ENCODE measurements at places on chromosomes 7 and 10. TPM values are rescaled to one million over a fixed set of nuclear protein-coding genes. Genes with fewer than 3 reads are reported as not detected.

DNA sequence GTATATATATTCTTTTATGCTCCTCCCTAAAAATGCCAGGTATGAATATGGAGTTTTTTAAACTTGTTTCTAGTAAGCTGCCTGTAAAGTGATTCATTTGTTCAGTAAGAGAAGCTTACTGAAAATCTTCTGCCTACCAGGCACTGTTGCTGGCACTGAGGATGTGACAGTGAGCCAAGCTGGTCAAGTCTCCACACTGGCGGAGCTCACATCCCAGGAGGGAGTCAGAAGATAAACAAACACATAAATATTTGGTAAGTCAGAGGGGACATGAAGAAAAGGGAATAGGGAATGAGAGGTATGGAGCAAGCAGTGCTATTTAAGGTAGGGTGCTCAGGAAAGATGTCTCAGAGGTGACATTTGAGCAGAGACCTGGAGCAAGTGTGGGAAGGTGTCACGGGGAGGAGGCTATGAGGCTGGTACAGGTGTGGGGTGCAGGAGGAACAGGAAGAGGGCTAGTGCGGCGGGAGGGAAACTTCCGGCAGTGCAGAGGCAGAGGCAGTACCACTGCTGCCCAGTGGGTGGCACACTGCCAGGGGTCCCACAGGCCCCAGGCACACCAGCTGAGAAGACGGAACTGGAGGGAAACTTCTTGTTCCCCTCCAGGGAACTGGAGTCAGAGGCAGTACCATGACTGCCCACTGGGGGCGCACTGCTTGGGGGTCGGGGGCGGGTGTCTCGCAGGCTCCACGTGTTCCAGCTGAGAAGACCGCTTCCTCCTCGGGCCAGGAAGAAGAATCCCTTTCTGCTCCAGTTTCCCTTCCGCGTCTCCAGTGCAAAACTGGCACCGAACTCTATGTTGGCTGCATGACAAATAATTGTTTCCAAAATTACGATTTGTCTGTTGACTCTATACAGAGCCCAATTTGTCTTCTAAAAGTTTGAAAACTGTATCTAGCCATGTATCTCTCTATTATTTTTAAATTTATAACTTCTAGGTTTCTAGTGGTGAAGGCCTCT is 161.0 kb downstream of the TEX36 start:
- DNase-seq = no peak
- no peaks in the 10 kb centered on the region for H3K36me3 ChIP-seq
- no peaks in the 10 kb centered on the region for H3K4me1 ChIP-seq

- H3K4me3 ChIP-seq = no peak overlapping the region
- peaks cover 4% of the 10 kb centered on the region for H3K4me1 ChIP-seq
- H3K27ac ChIP-seq = no peak overlapping the region
Observed at GRCh38 chr10:50512743-50513416, 110.9 kb downstream of the SGMS1 start.

DNA sequence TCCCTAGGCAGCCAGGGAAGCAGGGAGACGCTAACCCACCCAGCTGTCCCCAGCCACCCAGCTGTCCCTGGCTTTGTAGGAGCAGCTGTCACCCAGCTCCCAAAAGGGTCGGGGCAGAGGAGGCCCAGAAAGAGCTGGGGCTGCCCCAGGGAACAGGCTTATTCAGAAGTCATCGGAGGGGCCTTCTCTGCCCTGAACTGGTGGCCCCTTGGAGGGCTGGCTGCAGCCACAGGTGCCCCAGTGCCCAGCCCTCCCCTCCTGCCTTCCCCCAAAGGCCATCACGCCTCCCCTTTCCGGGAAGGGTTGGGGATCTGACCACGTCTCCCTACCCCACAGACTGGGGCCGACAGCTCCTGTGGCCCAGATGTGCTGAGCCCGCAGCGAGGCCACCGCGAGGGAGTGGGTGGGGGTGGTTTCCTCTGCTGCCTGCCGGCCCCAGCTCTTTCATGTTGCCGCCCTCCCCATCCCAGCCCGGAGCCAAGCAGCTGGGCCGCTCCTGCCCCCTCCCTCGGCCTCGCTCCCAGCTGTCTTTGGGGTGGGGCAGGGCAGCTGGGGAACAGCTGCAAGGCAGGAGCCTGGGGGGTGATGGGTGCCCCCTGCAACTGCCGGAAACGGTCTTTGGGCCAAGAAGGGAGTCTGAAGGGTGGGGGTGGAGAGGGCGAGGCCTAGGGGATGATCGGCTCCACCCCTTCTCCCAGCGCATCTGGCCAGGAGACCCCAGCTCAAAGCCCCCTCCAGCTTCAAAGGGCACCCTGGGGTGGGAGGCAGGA is 16.8 kb downstream of the TRIM8 start:
- peaks cover 31% of the 10 kb centered on the region for H3K4me1 ChIP-seq
- peaks cover 29% of the 10 kb centered on the region for H3K36me3 ChIP-seq
- no peaks in the 10 kb centered on the region for H3K27me3 ChIP-seq
- peak overlapping the region; percentile 59 for H3K27ac ChIP-seq
- peak; percentile 70 for DNase-seq

GRCh38 chr10:13072339-13072738 is 27.6 kb upstream of the OPTN start:
- H3K27me3 ChIP-seq = peaks cover 13% of the 10 kb centered on the region
- H3K27ac ChIP-seq = no peak overlapping the region
- no peak for DNase-seq
- no peaks in the 10 kb centered on the region for H3K36me3 ChIP-seq

GRCh38 chr10:119243967-119244366 is 36.6 kb downstream of the GRK5 start:
- no peak overlapping the region for H3K4me3 ChIP-seq
- no peak overlapping the region for H3K27ac ChIP-seq
- no peak for DNase-seq
- H3K36me3 ChIP-seq = no peaks in the 10 kb centered on the region
- peaks cover 33% of the 10 kb centered on the region for H3K4me1 ChIP-seq

DNA sequence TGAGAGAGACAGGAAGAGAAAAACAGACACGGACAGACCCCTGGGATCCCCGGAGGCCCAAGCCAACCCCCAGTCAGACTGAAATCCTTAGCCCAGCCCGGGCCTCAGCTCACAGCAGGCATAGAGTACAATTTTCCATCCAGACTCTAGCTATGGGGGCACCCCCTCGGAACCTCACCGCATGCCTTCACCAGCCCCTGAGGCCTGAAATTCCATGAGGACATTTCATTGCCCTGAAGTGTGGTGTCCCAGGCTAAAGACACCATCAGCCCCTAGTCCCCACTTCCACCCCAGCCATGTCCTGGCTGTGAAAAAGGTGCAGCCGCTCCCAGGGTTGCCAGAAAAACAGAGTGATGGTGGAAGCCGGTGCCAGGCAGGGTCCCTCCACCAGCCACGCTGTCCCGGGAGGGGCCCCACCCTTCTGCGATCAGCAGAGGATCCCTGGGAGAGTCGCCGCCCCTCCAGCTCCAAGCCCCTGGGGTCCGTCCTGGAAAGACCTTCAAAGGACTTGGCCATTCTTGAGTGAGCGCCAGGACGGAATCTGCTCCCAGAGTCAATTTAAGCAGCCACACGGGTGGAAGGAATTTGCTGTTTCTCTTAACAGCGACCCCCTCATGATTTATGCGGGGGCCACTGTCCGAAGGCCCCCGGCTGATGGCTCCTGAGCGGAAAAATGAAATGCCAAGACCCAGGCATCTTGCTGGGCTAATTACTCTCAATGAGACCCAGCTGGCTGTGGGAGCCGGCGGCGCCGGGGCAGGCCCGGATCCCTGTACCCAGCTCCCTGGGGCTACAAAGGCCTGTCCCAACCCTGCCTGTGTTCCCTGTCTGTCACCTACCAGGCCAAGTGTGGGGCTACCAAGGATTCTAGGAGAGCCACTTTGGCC is 23.2 kb downstream of the MYL10 start:
- no peaks in the 10 kb centered on the region for H3K36me3 ChIP-seq
- H3K4me3 ChIP-seq = no peak overlapping the region
- no peaks in the 10 kb centered on the region for H3K27me3 ChIP-seq
- DNase-seq = peak; percentile 41

DNA sequence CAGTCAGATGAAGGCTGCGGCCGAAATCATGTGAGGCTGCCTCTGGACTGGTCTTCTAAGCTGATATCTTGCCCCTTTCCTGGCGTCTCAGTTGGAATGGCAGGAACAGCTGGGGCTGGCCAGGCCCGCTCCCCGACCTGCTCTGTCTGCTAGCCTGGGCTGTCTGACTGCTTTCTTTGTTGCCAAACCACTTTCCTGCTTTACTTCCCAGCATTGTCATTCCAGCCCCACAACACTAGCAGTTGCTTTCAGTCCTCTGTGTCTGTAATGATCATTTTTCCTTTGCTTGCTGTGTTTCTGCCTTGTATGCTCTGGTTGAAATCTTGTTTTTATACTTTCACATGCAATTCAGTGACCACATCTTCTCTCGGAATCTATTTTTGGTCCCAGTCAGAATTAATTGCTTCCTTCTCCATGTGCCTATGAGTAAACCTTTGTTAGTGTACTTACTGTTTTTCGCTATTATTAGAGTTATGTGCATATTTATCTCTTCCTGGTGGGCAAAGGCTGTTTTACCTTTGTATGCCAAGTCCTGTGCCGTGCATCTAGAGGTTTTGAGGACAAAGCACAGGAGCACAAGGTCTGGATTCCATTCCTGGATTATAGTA is 21.6 kb downstream of the PRPF18 start:
- no peak overlapping the region for H3K27ac ChIP-seq
- H3K27me3 ChIP-seq = no peaks in the 10 kb centered on the region
- DNase-seq = no peak
- H3K4me3 ChIP-seq = no peak overlapping the region

GRCh38 chr10:11698691-11699549 is 43.3 kb upstream of the ECHDC3 start:
- DNase-seq = no peak
- H3K36me3 ChIP-seq = no peaks in the 10 kb centered on the region
- no peaks in the 10 kb centered on the region for H3K27me3 ChIP-seq
- no peak overlapping the region for H3K27ac ChIP-seq

DNA sequence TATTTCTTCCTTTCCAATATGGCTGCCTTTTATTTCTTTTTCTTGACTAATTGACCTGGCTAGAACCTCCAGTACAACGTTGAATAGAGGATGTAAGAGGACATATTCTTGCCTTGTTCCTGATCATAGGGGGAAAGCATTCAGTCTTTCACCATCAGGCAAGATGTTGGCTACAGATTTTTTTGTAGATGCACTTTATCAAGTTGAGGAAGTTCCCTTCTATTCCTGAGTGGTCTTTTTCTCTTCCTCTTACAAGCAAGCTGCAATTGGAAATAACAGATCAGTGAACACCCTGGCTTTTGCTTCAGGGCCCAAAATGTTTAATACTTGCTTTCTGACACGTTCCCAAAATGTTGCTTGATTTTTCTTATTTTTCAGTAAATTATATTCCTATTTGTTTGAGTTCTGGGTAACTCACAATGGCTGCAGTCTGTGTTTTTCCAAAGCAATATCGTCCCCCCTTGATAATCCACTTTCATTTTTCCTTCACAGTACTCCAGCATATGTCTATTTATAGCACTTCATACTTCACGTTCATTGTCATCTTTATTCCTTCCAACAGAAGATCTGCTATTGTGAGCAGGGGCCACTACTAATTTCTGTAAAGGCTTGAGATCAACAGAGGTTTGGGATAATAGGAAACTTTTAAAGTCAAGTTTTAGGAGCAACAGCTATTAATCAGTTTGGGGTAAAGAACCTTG is 11.7 kb downstream of the CPEB3 start:
- no peaks in the 10 kb centered on the region for H3K36me3 ChIP-seq
- no peak for DNase-seq
- peak overlapping the region; percentile 24 for H3K4me3 ChIP-seq
- peaks cover 29% of the 10 kb centered on the region for H3K4me1 ChIP-seq

GRCh38 chr10:46050941-46051623 is 5.0 kb upstream of the MSMB start:
- no peaks in the 10 kb centered on the region for H3K27me3 ChIP-seq
- no peak for DNase-seq
- H3K27ac ChIP-seq = no peak overlapping the region

DNA sequence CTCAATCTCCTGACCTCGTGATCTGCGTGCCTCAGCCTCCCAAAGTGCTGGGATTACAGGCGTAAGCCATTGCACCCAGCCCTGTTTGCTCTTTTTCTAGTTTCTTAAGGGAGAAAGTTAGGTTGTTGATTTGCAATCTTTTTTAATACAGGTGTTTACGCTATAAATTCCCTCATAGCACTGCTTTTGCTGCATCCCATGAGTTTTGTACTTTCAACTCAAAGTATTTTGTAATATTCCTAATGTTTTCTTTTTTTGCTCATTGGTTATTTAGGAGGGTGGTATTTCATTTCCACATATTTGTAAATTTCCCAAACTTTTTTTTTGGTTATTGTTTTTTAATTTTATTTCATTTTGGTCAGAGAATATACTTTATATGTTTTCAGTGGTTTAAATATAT is 11.6 kb downstream of the TPST1 start:
- H3K4me3 ChIP-seq = no peak overlapping the region
- H3K27ac ChIP-seq = no peak overlapping the region
- no peaks in the 10 kb centered on the region for H3K4me1 ChIP-seq
- H3K27me3 ChIP-seq = no peaks in the 10 kb centered on the region
- DNase-seq = no peak
- no peaks in the 10 kb centered on the region for H3K36me3 ChIP-seq

GRCh38 chr7:158720112-158720511 is 15.5 kb upstream of the NCAPG2 start:
- H3K4me3 ChIP-seq = no peak overlapping the region
- no peaks in the 10 kb centered on the region for H3K36me3 ChIP-seq
- H3K27ac ChIP-seq = no peak overlapping the region
- DNase-seq = no peak
- no peaks in the 10 kb centered on the region for H3K27me3 ChIP-seq

Gene OR6V1
- not detected for total RNA-seq

Gene EBF3
- 4.8 TPM for total RNA-seq

Gene NUPR2
- not detected for total RNA-seq

All from heart left ventricle (tissue), 16 donors.